Activated T-cell treated with anti-CD3 and anti-CD28 coated beads for 1 hour (primary cell): ENCODE measurements at places on chromosomes 12 and 14.

DNA sequence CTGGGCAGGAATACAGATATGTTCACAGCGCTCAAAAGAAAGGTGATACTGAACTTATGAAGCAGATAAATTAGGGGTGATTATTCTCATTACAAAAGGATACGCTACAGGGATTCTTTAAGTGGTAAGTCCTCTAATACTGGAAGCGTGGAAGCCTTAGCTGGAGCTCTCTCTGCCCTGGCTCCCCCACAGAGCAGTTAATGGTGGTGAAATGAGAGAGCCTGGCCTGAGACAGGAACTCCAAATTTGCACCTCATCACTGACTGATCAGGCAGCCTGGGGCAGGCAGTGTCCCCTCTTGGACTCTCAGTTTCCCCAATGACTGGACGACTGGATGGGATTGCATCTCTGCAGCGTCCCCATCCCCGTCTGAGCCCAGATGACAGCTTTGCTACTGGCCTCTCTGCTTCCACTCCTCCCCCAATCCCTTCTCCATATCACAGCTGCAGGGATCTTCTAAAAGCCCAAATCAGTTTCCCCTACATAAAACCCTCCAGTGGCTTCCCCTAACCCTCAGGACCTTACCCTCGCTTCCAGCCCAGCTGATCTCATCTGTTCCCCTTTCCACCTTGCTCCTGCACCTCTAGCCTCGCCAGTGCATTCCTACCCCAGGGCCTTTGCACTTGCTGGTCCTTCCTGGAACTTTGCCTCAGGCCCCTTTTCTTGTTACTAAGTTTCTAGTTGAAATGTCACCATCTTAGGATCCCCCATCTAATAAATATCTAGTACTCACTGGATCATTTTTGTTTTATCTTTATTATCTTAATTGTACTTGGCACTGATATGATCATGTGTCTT is 171.7 kb upstream of the LHX5 start:
- no peak for DNase-seq

GRCh38 chr12:44589697-44590096 is 286.4 kb downstream of the NELL2 start:
- no peak for DNase-seq

- no peak for DNase-seq
Measured at GRCh38 chr12:111412830-111413441, 7.2 kb downstream of the SH2B3 start.

GRCh38 chr12:89353823-89354611 is 1.7 kb upstream of the DUSP6 start:
- peak; percentile 31 for DNase-seq

- no peak for DNase-seq
Measured at GRCh38 chr12:27517546-27517945, 6.5 kb upstream of the PPFIBP1 start.

DNA sequence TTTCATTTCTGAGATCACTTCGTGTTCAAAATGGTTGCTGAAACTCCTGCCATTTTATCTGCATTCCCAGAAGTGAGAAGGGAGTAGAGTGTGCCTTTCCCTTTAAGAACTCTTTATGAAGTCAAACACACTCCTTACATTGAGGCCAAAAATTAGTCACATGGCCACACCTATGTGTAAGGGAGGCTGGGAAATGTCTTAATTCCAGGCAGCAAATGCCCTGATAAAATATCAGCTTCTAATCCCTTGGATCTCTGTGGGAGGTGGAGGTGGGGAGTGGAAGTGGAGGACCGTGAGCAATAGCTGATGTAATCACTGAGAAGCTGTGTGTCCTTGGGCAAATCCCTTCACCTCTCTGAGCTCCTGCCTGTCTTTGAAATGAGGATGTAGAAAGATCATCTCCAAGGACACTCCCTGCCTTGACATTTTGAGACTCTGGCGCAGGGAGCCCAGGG is 22.7 kb upstream of the ANKRD9 start:
- DNase-seq = no peak

GRCh38 chr12:67795236-67795635 is 146.7 kb downstream of the DYRK2 start:
- no peak for DNase-seq

DNA sequence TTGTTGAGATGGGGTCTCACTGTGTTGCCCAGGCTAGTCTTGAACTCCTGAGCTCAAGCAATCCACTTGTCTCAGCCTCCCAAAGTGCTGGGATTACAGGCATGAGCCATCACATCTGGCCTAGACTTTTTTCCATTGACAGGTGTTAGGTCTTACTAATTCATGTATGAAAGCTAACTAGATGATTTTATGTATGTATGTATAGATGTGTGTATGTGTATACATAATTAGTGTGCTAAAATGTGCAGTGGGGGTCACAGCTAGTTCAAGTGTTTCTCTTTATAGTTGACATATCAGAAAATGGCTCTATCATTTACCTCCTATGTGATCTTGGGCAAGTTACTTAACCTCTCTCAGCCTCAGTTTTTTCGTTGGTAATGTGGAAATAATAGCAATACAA is 23.5 kb downstream of the UNC79 start:
- DNase-seq = no peak

GRCh38 chr12:2112401-2112800 is 59.6 kb downstream of the CACNA1C start:
- no peak for DNase-seq
